ENCODE measurements at places on chromosomes 6 and 20.

DNA sequence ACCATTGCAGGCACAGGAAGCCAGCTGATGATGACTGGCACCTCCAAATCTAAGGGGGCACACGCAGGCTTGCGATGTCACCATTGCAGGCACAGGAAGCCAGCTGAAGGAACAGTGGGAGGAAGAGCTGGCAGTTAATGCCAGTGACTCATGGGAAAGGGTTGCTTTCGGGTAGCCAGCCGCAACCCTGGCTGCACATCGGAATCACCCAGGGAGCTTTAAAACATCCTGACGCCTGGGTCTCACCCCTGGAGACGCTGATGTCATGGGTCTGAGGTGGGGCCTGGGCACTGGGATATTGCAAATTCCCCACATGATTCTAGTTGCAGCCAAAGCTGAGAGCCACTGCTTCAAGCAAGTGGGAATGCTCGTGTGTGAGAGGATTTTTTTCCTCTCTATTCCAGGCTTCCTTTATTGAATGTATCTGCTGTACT lies 16.1 kb upstream of the CCN6 start:
- H3K36me3 ChIP-seq = peaks cover 3% of the 10 kb centered on the region
- H3K4me1 ChIP-seq = peaks cover 71% of the 10 kb centered on the region
- no peak for DNase-seq
- H3K27ac ChIP-seq = no peak overlapping the region
- H3K27me3 ChIP-seq = no peaks in the 10 kb centered on the region

DNA sequence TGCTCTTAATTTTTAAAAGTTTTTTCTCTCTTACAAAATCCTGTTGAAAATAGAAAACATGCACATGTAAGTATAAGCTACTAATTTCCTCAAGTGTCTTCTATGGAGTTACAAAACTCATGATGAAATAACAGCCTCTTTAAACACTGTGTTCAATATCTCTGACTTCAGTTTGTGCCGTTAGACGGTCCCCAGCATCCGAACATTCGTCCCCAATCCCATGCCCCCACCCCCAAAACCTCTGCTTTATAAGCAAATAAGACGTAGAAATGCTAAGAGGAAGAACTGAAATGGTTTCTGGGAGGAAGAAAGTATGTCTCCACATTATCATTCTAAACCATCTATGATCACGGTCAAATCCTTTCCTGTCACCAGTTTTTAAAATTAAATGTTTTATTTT lies 31.7 kb upstream of the MYB start:
- DNase-seq = no peak
- no peak overlapping the region for H3K4me3 ChIP-seq
- peaks cover 8% of the 10 kb centered on the region for H3K36me3 ChIP-seq
- no peak overlapping the region for H3K27ac ChIP-seq
- no peaks in the 10 kb centered on the region for H3K27me3 ChIP-seq
- peaks cover 55% of the 10 kb centered on the region for H3K4me1 ChIP-seq

- peak overlapping the region; percentile 1 for H3K27ac ChIP-seq
- DNase-seq = no peak
- peaks cover 20% of the 10 kb centered on the region for H3K4me1 ChIP-seq
- peaks cover 5% of the 10 kb centered on the region for H3K27me3 ChIP-seq
- no peak overlapping the region for H3K4me3 ChIP-seq
These were observed 87.5 kb downstream of the CRYBG1 start for GRCh38 chr6:106448000-106448426.

GRCh38 chr20:21394551-21394950 lies 2.8 kb downstream of the NKX2-4 start:
- peaks cover 38% of the 10 kb centered on the region for H3K4me1 ChIP-seq
- peaks cover 17% of the 10 kb centered on the region for H3K36me3 ChIP-seq
- H3K4me3 ChIP-seq = no peak overlapping the region
- peaks cover 67% of the 10 kb centered on the region for H3K27me3 ChIP-seq
- no peak overlapping the region for H3K27ac ChIP-seq

GRCh38 chr20:16216914-16217230 lies 356.4 kb downstream of the KIF16B start:
- no peaks in the 10 kb centered on the region for H3K36me3 ChIP-seq
- no peak overlapping the region for H3K27ac ChIP-seq
- no peaks in the 10 kb centered on the region for H3K4me1 ChIP-seq
- no peaks in the 10 kb centered on the region for H3K27me3 ChIP-seq
